ENCODE measurements at places on chromosomes 2 and 18. TPM values are rescaled to one million over a fixed set of nuclear protein-coding genes. Genes with fewer than 3 reads are reported as not detected.

- no peak for DNase-seq
Measured at GRCh38 chr2:96512341-96512740, 7.2 kb upstream of the NEURL3 start.

DNA sequence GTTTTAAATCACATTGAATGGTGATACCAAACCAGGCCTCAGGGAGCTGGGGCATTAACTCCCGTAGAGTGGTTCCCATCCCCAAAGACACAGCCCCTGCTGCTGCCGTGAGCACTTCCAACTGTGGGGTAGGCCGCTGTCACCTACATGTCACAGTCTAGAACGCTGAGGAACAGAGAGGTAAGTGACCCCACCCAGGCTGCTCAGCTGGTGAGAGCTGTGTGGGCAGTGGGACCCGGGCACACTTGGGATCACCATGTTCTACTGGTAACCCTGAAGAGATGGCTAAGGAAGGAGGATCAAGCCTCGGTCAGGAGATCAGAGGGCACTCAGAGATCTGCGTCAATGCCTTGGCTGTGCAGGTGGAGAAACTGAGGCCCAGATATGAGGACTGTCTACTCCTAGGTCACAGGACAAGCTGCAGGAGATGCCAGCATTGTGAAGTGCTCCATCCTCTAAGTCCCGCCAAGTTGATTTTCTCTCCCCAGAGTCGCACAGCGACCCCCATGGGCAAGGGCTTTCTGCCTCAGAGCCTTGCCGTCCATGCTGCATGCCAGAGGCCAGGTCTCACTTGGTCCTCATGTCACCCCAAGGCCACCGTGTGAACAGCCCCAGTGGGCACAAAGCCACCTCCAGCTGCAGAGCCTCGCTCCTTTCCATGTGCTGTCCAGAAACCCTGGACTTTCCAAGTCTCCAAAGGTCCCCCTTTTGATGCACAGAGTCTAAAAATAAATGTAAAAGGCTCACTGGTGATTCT lies 144.2 kb upstream of the OTOS start:
- DNase-seq = no peak

- no peak for DNase-seq
Measured at GRCh38 chr2:127012868-127013267, 94.1 kb downstream of the BIN1 start.

- no peak for DNase-seq
Measured at GRCh38 chr2:147464737-147465357, 380.0 kb upstream of the ACVR2A start.

DNA sequence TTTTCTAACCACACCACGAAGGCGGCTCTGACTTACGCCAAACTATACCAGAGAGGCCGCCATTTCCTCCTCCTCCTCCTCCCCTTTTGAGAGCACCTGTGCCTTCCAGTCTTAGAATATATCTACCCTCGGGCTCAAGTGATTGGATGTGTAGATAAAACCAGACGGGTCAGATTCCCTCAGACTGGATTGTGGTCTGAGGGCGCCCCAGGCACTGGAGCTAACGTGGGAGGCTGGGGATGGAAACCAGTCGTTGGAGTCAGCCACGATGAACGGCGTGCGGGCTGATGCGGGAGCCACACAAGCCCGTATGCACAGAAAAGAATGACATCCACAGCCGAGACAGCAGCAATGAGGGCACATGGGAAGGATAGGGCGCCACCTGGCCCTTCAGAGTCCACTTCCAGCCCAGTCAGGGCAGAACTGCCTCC lies 12.3 kb upstream of the ODC1 start:
- no peak for DNase-seq

GRCh38 chr2:9392898-9393765 lies 30.2 kb downstream of the ITGB1BP1 start:
- DNase-seq = no peak

DNA sequence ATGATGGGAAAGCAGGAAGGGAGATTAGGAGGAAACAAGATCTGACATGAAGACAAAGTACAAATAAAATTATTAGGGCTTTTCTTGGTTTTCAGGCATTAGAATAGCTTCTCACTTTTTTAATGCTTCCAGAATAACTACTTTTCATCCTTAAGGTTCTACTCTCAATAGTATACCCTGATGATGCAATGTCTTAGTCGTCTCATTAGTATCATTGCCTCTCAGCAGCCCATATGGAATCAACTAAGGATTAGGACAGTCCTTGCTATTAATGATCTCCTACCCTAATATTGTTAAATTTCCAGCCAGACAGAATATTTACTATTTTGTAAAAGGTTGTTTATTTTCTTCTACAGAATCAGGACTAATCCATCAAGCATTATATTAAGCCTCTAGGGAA lies 55.9 kb downstream of the RELCH start:
- DNase-seq = no peak

DNA sequence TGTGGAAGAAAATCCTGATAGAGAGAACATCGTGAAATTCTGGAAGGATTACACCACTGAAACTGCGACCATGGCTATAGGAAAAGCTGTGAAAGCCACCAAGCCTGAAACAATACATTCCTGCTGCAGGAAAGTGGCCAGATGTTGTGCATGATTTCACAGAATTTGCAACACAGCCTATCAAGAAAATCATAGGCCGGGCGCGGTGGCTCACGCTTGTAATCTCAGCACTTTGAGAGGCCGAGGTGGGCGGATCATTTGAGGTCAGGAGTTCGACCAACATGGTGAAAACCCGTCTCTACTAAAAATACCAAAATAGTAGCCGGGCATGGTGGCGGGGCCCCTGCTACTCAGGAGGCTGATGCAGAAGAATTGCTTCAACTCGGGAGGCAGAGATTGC lies 360.2 kb downstream of the CDH7 start:
- DNase-seq = no peak

DNA sequence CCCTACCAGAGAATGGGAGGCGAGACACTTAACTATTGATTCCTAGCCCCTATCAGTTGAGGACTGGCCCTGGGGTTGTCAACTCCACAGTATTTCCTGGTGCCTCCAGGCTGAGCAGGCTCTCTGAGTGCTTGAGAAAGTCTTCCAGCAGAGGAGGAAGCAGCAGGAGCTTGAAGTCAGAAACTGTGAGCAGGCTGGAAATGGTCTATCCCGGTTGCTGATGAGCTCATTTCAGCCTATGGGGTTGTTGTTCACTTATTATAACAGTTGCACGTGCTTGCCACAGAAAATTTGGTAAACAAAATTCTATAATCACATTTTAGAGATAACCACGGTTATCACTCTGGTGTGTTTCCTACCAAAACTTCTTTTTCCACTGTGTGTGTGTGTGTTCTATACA lies 254.7 kb upstream of the THUMPD2 start:
- no peak for DNase-seq

- no peak for DNase-seq
Measured at GRCh38 chr18:28684746-28685355, 507.9 kb upstream of the CDH2 start.

DNA sequence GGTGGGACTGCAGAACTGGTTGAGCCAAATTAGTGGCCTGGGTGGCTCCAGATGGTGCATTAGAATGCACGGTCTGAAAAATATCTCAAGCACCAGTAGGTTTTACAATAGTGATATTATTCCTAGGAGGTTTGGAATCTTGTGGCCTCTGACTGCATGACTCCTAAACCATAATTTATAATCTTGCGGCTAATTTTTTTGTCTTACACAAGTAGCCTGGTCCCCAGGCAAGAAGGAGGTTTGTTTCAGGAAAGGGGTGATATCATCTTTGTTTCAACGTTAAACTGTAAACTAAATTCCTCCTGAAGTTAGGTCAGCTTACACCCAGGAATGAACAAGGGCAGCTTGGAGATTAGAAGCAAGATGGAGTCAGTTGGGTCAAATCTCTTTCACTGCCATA lies 98.9 kb upstream of the ARL4C start:
- DNase-seq = no peak

DNA sequence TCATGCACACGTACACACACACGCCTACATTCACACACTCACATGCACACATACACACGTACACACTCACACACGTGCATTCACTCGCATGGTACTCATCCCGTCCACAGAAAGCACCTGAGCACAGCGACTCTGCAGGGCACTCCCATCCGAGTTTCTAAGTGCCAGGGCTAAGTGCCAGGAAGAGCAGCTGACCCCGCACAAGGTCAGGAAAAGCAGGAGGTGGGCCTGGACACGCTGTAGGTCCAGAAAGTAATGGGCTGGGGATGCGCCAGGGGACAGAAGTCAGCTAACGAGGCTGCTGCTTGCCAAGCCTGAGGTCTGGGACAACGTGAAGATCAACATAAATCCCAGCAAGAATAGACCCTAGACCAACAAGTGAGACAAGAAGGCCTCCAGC lies 15.8 kb downstream of the ADI1 start:
- no peak for DNase-seq

FOXI3 gene
- not detected for total RNA-seq

KCNF1 gene
- total RNA-seq = not detected

EFEMP1 gene
- not detected for total RNA-seq

NAT8 gene
- not detected for total RNA-seq
